T-helper 2 cell (primary cell): ENCODE measurements at places on chromosomes 7 and 10.

DNA sequence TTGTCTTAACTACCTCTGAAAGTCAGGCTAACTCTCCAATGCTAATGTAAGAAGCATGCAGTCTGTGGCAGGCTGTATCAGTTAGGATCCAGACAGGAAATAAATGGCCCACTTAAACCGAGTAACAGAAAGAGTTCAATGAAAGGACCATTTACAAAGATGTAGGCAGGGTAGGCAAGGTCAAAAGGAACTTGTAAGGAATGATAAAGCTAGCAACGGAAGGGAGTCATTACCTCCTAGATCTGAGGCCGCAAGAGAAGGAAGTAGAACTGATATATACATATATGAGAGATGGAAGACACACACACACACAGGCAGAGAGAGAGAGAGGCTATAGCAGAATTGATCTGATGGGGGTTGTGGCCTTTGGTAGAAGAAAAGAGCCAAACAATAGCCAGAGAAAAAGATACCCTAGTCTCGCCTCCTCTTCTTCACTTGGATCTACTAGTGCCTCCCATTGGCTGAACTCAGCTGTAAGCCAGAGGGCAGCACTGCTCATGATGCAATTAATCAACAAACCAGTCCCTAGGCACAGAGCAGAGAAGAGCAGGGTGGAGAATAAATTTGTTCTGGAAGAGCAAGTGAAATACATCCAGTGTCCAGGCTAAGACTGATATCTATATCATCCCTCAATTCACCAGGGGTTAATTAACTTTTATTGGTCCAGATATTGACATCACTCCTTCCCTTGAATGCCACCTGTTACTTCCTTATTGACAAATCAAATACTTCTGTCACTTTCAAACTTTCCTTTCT, 91.2 kb downstream of the LSMEM1 start:
- DNase-seq, result no peak

DNA sequence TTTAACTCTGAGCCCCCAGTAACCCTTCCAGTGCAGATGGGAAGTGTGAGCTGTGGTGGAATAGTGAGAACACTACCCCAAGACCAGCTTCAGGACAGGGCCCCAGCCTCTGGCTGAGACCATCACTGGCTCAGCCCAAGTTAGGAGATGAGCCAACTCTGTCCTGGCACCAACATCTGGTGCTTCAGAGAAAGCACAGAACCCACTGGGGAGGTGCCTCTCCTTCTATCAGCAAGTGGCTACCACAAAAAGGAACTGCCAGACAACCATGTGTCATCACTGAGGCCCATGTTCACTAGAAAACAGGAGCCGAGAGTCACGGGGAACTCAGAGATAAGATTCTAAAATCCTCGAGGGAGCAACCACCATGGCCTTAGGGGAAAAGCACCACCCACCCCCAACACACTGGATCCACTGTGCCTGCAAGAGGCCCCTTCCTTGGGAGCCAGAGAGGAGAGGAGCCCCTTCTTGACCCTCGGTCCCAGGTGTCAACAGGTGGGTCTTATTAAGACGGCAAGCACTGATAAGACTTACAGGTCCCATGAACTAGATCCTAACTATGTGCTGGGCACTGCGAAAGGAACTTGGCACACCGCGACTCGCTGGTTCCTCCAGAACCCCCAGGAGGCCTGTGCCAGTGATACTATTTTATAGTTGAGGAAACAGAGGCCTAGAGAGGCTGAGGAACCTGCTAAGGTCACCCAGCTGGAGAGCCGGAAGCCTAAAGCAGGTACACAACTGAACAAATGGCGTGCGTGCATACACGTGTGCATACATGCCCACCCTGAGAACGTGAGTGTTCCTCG, 102.7 kb downstream of the FAM53B start:
- DNase-seq, result no peak

GRCh38 chr10:78623578-78624215, 445.1 kb upstream of the ZMIZ1 start:
- DNase-seq, result no peak

DNA sequence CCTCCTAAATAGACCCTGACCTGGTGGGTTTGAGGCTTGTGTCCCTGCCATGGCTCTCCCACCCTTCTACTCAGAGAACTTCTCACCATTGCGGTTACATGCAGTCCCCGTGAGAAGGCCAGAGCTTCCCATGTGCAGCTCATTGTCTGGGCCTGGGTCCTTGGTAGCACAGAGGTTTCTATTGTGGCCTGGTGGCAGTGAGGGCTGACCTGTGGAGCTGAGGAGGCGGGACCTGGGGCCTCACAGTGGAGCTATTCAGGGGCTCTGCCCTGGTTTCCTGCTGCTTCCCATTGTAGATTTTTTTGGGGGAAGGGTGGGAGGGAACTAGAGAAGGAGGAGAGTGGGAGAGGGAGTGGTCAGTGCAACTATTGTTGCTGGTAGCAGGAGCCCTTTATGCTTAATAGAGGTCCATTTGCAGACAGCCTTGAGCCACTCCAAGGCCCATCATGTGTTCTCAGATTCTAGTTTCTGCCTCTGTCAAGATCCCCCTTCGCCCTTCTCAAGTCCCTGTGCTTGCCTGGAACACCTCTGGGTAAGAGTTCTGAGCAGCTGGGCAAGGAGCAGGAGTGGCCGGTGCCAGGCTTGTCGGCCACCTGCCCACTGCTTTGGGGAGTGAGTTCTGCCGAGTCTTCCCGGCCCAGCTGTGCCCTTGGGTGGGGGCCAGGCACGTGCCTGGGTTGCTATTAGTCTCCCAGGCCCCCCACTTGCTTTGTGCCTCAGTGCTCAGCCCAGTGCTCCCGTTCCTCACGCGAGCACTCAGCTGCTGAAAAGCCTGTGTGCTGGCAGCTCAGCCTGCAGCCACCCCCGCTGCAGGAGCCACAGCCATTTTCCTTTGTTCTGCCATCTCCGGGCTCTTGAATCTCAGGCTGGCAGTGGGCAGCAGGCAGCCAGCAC, 10.7 kb downstream of the TSPAN14 start:
- DNase-seq, result no peak

GRCh38 chr7:38334163-38334562, 60.7 kb upstream of the TARP start:
- DNase-seq, result no peak

DNA sequence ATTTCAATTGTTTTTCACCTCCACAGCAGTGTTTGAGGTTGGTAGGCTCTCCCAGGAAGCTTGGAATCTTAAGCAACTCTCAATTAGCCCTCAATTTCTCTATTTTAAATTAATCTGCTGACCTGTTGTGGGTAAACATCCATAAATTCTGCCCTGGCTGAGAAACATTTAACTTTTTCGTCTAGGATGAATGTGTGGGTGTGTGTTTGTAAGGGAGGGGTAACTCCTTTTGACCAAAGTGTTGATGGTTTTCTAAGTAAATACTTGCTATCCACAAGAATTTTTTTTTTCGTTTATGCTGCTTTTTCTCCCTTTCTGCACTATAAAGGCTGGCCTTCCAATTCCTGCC, 973 bp downstream of the PPP3CB start:
- no peak for DNase-seq
